ENCODE measurements at places on chromosomes 7 and 10. TPM values are rescaled to one million over a fixed set of nuclear protein-coding genes. Genes with fewer than 3 reads are reported as not detected.

The VIPR2 gene
- total RNA-seq, result not detected

The BAIAP2L1 gene
- 4.2 TPM for total RNA-seq

The ELMO1 gene
- total RNA-seq, result not detected

The PDK4 gene
- 1.5 TPM for total RNA-seq

The IFIT3 gene
- 10.9 TPM for total RNA-seq

The AKR1D1 gene
- not detected for total RNA-seq

- DNase-seq, result no peak
These were observed 435.0 kb downstream of the GALNT17 start for GRCh38 chr7:71566991-71567390.

GRCh38 chr7:14688208-14688607, 214.3 kb downstream of the DGKB start:
- no peak for DNase-seq

- no peak for DNase-seq
These were observed 154.4 kb upstream of the SH2B2 start for GRCh38 chr7:102132209-102132752.
